ENCODE measurements at places on chromosomes 12 and 14.

GRCh38 chr14:80544366-80544765, 333.1 kb upstream of the DIO2 start:
- no peak for DNase-seq

DNA sequence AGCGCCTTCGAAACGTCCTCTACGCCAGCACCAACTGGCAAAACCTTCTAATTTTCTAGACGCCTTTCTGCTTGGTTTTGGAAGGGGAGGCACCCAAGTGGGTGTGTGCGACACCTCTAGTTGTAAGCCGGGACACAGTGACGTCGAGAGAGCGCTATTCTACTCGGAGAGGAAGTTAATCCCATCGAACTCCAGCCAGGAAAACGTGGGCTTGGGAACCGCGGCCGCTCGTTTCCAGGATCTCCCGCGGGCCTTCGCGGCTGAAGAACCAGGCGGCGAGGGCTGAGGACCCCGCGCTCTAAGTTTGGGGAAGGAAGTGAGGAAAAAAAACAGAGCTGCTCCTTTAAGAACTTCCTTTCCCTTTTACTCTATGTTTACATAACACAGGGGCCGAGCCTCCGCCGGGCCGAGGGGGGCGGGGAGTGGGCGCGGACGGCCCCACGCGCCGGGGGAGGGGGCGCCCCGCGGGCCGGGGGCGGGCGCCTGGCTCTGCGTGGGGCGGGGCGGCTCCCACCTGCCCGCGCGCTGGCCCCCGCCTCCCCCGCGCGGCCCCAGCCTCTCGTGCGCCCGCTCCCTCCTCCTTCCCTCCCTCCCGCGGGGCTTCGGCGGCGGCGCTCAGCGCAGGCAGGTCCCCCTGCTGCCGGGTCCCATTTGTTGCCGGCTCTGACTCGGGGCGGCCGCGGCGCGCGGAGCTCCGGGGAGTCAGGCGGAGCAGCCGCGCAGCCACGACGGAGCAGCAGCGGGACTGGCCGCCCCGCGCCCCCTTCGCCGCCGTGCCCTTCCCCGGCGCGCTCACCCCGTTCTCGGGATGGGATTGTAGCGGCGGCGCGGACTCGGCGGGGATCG, at the start of gene PELI2:
Gene PELI2, plus strand, starts transcription at position 647 of the 846 bp plus-strand sequence. CDS start 250 bp downstream, outside the sequence.
- DNase-seq, result peak; percentile 60

GRCh38 chr14:33377596-33378390, 439.1 kb downstream of the NPAS3 start:
- DNase-seq, result no peak

DNA sequence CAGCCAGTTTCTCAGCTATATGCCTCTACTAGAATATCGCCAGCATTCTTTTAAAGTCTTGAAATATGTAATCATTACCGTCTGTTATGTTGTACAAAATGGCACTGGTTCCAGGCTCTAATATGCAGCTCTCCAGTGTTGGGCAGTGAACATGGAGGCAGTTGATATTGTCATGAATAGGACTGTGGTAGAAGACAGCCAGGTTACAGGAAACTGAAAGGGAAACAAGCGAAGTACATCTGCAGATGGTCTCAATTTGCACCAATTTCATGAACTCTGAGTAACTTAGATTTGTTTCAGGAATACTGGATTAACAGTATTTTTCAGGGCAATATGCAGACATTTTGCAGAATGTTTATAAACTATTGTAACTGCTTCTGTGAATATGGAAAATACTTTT, 13.4 kb upstream of the KLHL42 start:
- no peak for DNase-seq

DNA sequence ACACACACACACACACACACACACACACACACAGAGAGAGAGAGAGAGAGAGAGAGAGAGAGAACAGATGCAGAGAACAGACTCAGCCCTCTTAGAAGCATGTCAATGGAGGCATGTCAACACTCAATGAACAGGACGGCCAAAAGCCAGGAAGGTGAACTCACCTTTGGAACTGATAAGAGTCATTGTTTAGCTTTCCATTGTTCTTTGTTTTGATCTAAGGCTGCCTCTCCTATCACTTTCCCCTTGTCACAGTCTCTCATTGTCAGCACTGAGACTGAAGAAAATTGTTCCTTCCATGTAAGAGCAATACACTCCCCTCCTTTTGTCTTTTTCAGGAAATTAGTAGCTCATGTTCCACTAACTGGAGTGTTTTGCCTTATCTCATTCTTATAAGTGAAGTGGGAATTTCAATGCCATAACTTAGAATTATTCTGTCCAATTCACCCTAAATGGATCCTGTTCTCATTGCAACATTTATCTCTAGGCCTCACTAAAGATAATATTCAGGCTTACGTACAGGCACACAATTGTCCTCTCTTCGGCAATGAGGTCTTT, 218.0 kb downstream of the DUSP6 start:
- DNase-seq, result no peak

DNA sequence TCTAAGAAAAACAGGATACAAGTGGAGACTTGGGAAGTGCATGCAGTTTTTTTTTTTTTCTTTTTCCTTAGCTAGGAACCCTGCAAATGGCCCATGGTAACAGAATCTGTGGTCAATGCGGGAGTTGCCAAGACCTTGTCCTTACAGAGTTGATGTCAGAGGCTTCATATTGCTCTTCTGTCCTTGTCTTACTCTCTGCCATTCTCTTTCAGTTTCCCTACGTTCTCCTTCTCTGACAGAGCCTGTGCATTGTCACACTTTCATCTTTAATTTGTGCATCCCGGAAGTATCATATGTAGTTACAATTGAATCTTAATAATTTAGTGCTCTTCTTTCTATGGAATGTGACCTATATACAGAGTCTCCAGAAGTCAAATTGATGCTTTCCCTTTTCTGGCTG, 986.9 kb downstream of the TMEM121 start:
- no peak for DNase-seq
